Activated CD4-positive, alpha-beta T cell treated with anti-CD3 and anti-CD28 coated beads for 36 hours (primary cell): ENCODE measurements at places on chromosomes 2 and 18.

DNA sequence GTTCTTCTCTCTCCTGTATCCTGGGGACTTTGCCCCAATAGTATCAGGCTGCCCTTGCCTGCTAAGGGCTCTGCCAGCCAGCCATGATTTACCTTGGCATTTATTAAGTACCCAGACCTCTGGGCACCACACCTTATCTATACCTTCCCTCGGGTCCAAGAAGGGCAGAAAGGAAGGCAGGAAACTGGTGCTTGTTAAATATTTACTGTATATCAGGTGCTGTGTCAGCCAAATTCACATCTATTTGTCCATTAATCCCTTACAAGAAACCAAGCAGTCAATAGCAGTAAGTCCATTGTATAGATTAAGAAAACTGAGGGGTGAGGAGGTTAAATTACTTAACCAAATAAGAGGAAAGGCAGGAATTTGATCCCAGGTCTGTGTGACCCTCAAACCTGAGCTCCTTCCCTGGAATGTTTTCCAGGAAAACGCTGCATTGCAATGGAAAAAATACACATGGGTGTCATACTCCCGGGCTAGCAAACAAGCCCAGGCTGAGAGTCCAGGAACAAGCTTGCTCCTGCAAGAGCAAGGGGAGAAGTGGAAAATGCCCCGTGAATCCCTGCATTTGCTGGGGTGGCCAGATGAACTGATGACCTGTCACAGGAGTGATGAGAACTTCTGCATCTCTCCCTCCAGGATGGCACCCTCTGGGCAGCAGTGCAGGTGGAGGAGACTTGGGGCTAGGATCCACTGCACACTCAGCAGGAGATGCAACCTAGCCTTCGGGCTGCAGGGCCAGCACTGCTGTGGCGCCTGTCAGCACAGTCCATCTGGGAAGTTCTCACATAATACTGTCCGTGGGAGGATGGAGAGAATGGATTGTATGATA, 30.4 kb downstream of the CIB4 start:
- no peak for DNase-seq

DNA sequence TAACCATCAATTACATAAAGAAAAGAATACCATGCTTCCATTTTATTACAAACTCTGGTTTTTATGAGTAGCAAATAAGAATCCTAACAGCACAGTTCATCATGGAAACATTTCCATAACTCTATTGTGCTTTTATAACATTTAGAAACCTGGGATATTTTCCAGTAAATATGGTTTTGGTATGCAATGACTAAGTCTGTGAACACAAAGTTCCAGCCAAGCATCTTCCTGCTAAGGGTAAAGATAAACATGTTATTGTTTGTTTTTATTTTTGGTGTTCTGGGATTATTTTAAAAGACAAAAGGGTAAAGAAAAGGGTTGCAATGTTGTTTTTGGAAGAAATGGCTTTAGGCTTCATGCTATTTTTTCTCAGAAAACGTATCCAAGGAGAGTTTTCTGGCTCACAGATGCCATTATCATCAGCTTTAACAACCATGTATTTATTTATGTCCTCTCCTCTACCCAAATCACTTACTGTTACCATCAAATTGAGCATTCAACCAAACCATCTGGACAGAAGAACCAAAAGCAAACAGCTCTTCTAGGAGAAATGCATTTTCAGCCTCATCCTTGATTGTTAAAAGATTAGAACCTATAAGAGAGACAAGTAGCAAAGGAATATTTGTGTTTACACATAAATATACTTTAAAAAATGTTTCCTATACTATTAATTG, 116.0 kb downstream of the PLA2R1 start:
- no peak for DNase-seq

GRCh38 chr2:206001912-206002311, 84.1 kb downstream of the INO80D start:
- no peak for DNase-seq

DNA sequence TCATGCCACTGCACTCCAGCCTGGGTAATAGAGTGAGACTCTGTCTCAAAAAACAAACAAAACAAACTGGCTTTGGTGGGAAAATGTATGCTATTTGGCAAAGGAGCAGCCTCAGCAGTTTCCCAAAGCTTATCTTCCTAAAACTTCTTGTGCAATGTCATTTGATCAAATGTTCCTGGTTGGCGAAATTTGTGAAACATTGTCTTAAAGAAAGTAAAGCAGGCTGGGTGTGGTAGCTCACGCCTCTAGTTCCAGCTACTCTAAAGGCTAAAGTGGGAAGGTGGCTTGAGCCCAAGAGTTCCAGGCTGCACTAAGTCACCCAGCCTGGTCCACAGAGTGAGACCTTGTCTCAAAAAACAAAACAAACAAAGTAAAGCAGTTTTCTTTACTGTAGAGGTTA, 17.3 kb upstream of the TAF4B start:
- no peak for DNase-seq

GRCh38 chr2:7288484-7288883, 371.3 kb downstream of the RNF144A start:
- no peak for DNase-seq

GRCh38 chr2:101608408-101609310, 88.8 kb upstream of the MAP4K4 start:
- DNase-seq: no peak

GRCh38 chr18:63470751-63471150, 6.0 kb upstream of the SERPINB5 start:
- DNase-seq: no peak

- peak; percentile 13 for DNase-seq
These were observed 6.1 kb upstream of the CCDC195 start for GRCh38 chr2:224722250-224722649.

DNA sequence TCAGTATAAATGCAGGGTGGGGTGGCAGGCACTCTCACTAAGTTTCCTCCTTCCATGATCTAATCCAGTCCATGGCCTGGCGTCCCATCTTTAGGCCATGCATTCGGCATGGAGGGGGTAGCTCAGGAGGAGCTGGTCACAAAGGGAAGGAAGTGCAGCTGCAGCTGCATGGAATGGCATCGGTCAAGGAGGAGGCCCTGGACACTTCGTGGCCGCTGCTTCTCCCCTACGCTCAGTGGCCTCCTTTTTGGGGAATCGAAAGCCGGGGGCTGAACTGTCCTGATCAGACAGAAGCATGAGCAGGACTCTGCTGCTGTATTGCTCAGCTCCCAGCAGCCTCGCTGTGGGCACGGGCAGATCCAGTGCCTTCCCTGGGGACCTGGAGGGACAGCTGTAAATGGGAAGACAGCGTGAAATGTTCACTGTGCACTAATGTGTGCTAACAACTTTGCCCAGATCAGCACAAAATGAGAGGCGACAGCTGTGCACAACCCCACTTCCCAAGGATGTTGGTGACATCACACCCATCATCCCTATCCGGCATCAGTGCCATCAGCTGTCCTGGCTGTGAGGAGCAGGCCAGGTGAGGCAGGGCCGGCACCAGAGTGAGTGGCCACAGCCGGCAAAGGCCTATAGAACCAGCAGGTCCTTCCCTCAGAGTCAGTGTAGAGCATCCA, 520.1 kb upstream of the RAB6C start:
- no peak for DNase-seq

DNA sequence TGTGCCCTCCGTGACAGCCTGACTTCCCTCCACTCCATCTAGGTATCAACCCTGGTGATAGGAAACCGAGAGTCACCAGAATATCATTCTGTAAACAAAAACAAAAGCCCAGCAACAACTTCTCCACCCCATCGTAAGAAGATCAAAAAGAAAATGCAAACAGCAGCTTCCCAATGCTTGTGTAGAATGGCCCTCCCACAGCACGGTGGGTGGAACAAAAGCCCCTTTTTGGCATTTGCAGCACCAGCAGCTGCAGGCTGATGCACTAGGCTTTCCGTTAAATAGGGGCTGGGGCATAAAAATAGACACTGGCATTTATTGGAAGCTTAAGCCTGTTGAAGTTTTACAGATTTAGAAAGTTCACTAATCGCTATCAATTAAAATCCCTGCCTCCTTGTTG, 513.0 kb downstream of the GALR1 start:
- no peak for DNase-seq

DNA sequence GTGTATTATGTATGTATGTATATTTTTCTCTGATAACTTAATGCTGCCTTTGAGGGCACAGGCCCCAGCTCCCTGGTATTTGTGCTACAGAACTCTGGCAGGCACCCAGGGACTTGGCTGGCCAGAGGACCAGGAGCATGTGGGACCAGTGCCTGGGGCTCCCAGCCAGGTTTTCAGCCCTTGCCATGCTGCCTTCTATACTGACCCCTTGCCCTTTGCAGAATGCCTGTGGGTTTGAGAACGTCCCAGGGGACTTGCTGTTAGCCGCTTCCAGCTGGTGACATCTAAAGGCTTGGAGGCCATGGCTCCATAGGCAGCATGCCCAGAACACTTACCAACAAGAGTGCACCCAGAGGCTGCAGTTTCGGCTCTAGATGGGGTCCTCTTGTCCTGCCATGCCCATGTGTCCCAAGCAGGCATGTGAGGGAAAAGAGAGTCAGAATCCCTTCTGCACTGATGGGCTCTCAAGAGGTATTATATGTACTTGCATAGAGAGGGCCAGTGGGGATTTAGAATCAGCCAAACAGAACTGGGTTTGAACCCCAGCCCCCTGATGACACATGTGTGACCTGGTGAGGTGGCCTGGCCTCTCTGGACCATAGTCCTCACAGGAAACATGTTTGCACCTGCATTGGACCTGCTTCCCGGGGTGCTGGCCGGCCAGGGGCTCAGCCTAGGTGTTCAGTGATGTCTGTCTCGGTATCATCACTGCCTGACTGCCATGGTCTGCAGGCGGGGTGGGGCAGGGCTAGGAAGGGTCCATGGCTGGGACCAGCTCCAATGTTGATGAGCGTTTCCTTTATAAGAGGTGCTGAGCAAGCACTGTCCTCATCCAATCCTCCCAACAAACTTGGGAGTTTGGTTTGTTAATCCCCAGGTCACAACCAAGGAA, 119.2 kb upstream of the FHL2 start:
- DNase-seq: no peak

DNA sequence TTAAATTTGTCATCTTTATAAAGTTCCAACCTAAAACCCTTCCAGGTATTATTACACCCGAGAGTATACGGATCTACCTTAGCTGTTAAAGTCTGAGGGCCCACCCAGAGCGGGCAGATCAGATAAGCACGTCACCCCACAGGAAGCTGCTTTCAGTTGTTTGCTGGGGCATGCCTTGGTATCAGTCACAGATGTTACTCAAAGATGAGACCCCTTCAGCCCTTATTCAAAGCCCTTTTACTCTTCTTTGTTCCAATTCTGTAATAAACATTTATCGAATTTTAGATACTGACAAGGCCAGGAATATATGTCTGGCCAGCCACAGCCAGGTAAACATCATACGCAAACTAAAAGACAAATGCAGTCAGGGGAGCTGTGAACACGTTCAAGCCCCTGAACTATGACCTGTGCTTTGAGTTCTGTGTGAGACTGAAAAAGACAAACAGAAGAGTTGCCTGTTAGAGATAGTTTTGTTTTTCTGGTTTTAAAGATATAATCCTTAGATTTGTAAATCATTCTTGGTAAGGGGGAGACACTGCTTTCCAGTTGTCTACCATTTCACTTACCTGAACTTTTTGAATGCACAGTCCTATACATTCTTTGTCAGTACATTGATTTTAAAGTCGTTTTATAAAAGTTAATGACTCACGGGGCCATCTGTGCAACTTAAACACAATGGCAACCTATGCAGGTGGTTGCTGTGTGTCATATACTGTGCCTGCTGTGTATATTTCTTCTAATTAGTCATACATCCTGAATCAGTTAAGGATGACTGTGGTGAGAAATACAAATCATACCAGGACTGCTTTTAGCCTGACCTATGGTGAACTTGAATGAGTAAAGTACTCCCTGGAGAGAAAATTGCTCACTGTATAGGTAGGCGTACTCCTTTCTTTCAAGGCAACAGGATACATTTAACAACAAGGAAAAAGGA, 100.5 kb upstream of the ITPRID2 start:
- DNase-seq: peak; percentile 60
